Stimulated activated CD4-positive, alpha-beta T cell treated with anti-CD3 and anti-CD28 coated beads, Interleukin-15, amount 100 ng/mL, for 1 hour (primary cell): ENCODE measurements at places on chromosomes 12 and 14.

GRCh38 chr12:34406996-34407300 is 384.7 kb downstream of the ALG10 start:
- no peak for DNase-seq

DNA sequence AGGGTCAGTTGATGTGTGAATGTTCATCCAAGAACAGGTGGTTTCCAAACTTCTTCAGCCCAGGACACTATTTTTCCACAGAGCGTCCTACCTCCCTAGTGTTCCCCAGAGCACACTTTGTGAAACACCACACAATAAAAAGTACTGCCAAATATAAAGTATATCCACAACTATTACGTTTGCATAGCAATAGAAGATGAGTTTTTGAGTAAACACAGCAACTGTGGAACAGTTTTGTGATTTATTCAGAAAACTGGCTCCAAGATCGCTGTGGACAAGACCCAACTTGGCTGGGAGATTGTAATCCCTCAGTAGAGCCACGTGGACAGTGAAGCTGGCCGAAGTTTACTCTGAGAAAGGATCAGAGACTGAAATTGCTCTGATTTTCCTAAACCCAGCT is 14.5 kb upstream of the MAP1LC3B2 start:
- DNase-seq, result no peak

DNA sequence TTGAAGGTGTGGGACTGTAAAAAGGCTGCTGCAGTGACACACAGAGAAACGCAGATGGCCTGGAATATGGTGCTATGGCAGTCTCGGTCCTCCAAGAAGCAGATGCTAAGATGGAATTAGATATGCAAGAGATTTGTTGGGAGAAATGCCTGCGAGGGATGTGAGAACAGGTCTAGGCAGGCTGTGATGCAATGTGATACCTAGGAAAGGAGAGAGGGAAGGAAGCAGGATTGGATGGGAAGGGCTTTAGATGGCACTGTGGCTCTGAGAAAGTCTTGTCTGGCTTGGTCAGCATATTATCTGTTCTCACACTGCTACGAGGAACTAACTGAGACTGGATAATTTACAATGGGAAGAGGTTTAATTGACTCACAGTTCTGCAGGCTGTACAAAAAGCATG is 374.4 kb downstream of the BCAT1 start:
- no peak for DNase-seq

DNA sequence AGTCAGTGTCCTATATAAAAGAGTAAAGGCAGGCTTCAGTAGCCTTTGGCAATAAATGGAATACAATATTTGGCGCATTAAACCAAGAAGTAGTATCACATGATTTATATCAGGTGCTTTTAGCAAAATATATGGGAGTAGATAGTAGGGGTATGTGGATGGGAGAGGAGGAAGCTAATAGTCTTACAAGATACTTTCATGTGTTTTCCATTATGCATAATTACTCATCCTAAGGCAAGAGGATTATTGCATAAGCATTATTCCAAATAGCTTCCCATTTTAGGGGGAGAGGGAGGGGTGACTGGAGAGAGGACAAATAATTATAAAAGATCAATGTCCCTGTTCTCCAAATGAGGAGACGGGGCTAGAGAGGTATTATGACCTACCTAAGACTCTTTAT is 104.3 kb downstream of the DUSP6 start:
- DNase-seq, result no peak

DNA sequence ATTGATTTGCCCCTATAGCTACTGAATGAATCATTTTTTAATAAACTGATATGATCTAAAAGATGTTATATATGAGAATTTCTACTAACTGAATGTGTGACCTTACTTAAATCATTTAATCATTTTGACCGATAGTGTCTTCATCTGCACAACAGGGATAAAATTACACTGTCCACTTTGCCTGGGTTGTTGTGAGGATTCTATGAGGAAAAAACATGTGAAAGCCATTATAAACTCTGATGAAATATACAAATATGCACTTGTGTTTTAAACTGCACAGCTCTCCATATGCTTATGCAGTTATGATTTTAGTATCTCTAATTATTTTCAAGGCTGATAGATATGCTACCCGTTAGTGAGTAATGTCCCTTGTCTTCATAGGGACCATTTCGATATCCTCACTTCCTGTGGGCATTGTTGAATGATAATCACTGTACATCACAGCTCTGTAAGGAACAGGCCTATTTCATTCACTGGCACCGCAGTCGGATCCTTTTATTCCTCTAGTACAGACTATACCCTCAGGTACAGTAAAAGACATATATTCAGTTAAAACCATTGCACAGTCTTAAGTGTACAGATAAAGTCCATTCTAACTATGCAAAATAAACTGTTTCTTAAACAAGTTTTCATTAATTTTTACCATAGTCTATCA is 88.7 kb upstream of the RAP1B start:
- no peak for DNase-seq

GRCh38 chr12:50220363-50220995 is 53.3 kb upstream of the CERS5 start:
- DNase-seq, result no peak

GRCh38 chr12:78641837-78642423 is 222.6 kb upstream of the SYT1 start:
- no peak for DNase-seq

GRCh38 chr12:111353603-111354295 is 15.1 kb downstream of the PHETA1 start:
- no peak for DNase-seq

DNA sequence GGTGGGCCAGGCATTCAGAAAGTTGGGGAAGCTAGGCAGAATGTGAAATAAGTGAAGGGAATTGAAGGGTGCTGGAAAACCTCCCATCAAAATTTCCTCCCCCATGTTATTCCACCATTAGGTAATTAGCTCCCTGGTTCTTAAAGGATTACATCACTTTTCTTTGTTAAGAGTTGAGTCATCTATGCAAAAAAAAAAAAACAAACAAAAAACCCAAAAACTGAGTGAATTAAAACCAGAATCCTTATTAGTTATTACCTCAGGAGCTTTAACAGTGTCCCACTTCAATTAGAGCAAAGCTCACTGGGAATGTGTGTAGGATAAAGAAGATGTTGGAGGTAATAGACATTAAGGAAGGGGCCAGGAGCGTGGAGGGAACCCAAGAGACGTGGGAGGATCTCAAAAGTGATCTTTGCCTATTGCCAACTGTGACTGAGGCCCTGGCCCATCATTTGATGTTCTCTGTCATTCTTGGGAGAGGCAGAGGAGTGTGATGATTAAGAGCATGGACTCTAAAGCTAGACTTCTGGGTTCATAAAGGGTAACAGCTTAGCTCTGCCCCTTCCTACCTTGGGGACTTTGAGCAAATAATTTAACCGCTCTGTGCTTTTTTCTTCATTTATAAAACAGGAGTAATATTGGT is 364.7 kb downstream of the APAF1 start:
- DNase-seq, result no peak

DNA sequence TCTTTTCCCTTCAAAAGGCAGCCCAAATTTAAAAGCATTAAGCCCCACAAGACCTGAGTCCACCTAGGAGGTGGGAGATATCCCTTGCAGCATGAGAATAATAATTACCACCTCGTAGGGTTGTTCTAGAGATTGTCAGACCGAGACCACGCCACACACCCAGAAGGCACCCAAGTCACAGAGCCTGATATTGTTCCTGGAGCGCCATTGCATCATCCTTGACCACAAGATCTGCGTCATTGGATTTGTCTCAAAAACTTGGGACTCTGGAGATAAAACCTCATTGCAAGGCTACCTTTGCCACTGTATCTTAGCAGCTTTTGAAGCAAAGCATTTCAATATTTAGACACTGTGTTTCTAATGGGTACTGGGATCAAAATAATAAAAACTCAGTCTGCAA is 29.4 kb upstream of the PPP2R5C start:
- DNase-seq, result no peak

DNA sequence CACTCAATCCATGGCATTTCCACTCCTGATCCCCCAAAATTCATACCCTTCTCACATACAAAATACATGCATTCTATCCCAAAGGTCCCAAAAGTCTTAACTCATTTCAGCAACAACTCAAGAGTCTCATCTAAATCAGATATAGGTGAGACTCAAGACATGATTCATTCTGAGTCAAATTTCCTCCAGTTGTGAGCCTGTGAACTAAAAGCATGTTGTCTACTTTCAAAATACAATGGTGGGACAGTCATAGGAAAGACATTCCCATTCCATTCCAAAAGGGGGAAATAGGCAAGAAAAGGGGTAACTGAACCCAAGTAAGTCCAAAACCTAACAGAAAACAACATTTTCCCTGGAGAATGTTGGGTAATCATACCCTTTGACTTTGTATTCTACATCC is 103.3 kb downstream of the C12orf75 start:
- no peak for DNase-seq

DNA sequence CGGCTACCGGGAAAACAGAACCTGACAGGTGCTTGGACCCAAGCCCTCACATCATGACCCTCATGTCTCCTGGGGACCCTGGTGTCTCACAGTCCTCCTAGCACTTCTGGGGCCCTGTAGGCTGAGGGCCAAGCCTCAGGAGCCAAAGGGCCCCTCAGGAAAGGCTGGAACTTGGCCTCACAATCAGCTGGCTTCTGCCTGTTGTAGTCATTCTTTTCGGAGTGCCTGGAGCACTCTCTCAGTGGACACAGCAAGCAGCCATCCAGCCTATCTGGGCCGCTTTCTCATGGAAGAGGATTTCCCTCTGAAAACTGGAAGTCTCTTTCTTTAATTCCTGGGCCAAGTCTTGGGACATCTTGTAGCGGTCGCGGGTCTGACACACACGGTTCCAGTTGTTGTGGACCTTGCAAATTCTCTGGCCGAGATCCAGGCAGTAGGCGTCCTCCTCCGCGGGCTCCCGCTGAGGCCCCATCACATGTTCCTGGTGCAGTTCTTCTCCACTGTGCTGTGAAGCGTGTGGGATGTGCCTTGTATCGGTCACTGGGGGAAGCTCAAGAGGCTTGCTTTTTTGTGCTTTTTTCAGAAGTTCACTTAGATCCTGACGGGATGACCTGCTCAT is 169.3 kb downstream of the EMP1 start:
- DNase-seq, result no peak

DNA sequence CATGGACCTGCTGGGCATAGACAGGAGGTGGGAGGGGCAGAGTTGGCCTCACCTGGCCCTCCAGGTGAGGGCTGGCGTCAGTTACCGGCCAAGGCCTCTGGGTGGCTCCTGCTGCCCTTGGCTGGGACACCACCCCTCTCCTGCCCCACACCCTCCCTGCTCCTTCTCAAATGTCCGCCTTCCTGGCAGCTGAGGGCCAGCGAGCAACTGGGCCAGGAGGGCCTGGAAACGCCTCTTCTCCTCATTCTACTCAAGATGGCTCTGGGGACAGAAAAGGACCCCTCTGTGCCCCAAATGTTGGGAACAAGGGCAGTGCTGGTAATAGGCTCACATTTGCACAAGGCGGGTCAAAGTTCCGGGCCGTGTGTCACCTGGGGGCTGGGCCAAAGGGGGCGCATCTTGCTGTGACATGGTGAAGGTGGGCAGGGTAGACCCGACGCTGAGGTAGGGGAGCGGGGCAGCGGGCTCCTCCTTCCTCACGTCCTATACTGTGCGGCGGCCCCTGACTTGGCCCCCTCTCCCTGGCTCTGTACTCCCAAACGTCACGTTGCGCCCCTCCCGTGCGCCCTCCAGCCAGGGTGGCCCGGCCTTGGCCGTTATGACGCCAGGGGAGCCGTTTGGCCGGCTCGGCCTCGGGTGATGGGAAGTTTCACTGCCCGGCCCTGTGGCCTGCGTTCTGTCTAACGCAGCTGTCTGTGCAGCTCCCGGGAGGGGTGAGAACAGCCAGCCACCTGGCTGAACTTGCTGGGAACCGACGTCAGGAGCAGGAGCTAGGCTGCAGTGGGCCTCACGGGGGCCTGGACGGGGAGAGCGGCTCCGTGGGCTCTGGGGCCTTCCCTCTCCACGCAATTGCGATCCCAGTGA is 18.0 kb upstream of the DLK1 start:
- DNase-seq, result no peak

DNA sequence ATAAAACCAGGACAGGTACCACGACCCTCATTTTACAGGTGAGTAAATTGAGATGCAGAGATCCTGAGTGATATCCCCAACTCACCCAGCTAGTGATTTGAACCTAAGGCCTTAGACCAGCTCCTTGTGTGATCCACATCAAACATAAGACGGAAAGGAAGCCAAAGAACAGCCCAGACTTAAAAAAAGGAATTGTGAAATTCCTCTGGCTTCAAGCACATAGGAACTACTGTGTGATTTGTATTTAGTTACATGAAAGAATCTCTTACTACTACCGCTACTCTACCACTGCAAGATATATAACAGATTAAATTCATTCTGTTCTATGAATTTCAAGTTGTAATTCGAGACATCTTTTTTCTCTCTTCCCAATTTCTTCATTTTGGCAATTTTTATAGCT is 10.5 kb downstream of the E2F7 start:
- no peak for DNase-seq

GRCh38 chr12:99138393-99138792 is 493.3 kb downstream of the APAF1 start:
- DNase-seq, result no peak

GRCh38 chr12:132446633-132447326 is 43.2 kb upstream of the FBRSL1 start:
- DNase-seq, result no peak

DNA sequence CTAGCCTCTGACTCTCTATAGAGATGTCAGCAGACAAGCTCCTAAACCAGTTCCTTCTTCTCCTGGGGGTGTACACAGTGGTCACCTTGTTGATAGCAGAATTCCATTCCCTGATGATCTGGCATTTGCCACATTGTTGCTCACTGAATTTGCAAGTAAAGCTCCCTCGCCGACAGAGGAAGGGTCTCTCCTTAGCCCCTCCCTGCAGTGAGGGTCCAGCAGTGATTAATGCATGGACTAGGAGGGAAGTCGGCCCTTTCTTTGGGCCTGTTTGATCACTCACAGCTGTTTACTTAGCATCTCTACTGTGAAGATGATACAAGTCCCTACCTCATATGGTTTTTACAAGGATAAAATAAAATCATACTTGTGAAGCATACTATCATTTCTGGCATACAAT is 23.3 kb upstream of the APPL2 start:
- no peak for DNase-seq

DNA sequence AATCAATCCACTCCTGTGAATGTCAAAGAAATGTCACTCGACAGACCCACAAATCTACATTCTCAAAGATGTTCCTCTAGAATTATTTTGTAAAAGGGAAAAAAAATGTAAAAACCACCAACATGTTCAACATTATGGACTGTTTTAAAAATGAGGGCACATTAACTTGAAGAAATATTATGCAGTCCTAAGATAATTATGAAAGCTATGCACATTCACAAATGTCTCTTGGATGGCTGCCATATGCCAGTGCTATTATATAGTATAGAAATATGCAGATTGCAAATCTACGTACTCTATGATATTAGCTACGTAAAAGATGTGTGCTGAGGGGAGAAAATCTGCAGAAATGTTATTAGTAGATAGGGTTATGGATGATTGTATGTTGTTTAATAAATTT is 334.2 kb downstream of the BMP4 start:
- DNase-seq, result no peak

DNA sequence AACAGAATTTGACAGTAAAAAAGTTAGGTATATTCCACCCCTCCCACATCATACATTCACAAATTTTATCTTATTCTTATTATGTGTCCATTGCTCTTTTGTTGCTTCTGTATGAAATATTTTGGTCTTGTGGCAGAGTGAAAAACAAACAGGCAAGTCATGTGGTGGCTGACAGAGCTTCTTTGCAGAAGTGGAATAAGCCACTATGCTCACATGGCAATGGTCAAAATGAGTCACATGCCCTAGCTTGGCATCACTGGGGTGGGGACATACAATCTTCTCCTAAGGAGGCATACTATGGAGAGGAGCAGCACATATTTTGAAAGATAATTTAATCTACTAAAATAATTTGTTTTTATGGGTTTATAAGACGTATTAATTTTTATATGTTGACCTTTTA is 27.7 kb upstream of the CMA1 start:
- no peak for DNase-seq
